ENCODE measurements at places on chromosomes 13 and 19. TPM values are rescaled to one million over a fixed set of nuclear protein-coding genes. Genes with fewer than 3 reads are reported as not detected.

NKPD1 gene
- not detected for total RNA-seq

ZNF586 gene
- 17.6 TPM for total RNA-seq

ZNF554 gene
- total RNA-seq = 6.1 TPM

PINLYP gene
- total RNA-seq = 3.8 TPM

PTPRH gene
- total RNA-seq = 7.1 TPM

EDNRB gene
- 0.11 TPM for total RNA-seq

KLK3 gene
- not detected for total RNA-seq

HRC gene
- not detected for total RNA-seq

VSTM1 gene
- not detected for total RNA-seq

SYNE4 gene
- not detected for total RNA-seq

ZNF320 gene
- total RNA-seq = 11.8 TPM

PGLYRP2 gene
- not detected for total RNA-seq

Measured in articular chondrocyte of knee joint (primary cell).